ENCODE measurements at places on chromosomes 16 and 17.
A peak's percentile ranks its signal among the peaks of the same experiment; 100 is the strongest.

DNA sequence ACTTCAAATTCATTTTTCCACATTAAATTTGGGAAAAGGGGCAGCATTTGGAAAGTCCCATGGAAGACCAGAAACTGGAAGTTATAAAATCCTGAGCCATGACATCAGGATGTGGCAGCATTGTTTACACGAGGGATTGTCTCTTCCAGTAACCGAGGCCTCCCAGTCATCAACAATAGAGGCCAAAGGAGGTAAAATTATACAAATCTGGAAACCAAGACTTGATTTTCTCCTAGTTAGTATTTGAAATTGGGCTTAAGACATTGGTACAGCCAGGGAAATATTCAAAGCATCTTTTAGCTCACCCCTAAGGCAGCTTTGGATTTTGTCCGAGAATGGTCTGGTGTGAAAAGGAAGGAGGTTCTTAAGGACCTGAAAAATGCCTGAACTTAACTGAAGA is 251.6 kb upstream of the FOXF1 start:
- no peak for DNase-seq

GRCh38 chr16:48971571-48972077 is 310.0 kb downstream of the CBLN1 start:
- no peak for DNase-seq

DNA sequence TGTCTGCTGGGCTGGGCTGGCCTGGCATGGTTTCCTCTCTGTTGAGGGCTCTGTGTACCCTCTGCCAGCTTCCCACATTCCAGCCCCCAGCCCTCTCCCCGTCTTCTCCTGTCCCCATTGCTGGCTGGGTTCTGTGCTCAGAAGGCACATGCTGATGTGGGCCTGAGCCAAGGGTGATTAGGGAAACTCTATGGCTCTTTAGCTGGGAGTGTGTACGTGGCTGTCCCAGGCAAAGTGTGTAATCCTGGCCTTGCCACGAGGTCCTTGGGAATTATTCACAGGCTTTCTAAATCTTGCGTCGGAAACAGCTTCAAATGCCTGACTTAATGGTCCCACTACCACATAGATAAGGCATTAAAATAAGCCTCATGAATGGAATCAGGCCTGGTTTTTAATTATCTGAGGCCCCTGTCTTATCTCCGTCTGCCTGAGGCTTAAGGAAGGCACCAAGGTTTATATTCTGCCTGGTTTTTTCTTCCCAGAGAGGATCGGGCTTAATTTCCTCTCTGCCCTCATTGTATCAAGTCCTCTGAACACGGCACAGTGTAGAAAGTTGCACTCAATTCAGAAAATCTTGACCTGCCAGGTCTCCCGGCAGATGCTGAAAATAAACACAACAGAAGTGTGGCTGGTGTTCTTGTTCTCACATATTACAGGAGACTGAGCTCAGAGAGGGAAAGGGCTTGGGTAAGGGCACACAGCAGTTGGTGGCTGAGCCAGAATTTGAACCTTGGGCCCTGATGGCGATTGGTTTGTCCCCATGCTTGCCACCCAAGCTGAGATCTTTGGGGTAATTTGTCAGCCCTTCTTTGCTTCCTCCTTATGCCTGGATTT is 52.9 kb upstream of the LGALS9 start:
- no peak for DNase-seq

GRCh38 chr17:28702026-28702751 is 9.5 kb downstream of the PROCA1 start:
- DNase-seq: no peak

- DNase-seq: no peak
Measured at GRCh38 chr17:199191-199604, 17.7 kb upstream of the DOC2B start.

- DNase-seq: no peak
Measured at GRCh38 chr17:50192618-50193291, 8.7 kb downstream of the COL1A1 start.

- DNase-seq: peak; percentile 23
Measured at GRCh38 chr16:31253642-31254045, 6.1 kb upstream of the ITGAM start.

- DNase-seq: no peak
Measured at GRCh38 chr17:44637066-44637465, 19.2 kb upstream of the MEIOC start.

DNA sequence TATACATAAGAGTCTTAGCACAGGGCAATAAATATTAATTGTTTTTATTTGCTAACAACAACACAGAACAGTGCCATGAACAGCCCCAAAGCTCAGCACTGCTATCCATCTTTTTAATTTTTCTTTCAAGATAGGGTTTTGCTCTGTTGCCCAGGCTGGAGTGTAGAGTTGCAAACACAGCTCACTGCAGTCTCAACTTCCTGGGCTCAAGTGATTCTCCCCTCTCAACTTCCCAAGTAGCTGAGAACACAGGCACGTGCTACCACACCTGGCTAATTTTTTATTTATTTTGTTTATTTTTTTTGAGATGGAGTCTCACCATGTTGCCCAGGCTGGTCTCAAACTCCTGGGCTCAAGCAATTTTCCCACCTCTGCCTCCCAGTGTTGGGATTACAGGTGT is 47.6 kb upstream of the AKAP1 start:
- no peak for DNase-seq

GRCh38 chr17:41769985-41770384 is 16.5 kb downstream of the JUP start:
- no peak for DNase-seq

DNA sequence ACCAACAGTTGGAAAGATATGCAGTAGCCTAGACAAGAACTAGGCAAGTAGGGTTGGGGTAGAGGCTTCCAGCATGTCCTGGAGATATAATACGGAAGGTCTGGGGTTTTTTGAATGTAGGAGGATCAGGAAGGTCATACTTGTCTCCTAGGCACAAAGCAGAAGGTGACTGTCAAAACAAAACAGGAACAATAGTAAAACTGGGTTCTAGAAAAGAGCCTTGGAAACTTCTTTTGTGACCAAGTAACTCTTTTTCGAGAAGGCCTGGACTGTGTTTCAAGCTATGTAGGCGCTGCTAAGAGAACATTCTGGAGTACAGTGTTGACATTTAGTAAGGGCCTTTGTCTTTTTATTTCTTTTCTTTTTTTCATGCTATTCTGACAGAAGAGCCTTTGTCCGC is 26.9 kb upstream of the TENT4B start:
- no peak for DNase-seq

GRCh38 chr16:1884889-1885288 is 12.9 kb upstream of the MEIOB start:
- DNase-seq: no peak

DNA sequence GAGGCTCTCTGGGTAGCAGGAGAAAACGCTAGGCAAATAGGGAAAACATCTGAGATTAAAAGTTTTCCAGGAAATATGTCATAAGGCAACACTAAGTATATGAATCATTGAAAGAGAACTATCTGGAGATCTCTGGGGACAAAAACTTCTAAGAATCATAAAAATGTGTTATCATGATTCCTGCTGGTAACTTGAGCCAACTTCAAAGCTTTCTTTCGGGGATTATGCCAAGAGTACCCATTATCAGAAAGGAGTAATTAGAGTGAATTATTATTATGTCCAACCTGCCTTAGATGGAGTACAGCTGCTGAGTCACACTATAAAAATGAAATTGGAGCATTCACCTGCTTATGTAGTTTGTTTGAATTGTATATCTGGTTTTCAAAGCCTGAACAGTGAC is 488.5 kb upstream of the SOX9 start:
- DNase-seq: no peak

DNA sequence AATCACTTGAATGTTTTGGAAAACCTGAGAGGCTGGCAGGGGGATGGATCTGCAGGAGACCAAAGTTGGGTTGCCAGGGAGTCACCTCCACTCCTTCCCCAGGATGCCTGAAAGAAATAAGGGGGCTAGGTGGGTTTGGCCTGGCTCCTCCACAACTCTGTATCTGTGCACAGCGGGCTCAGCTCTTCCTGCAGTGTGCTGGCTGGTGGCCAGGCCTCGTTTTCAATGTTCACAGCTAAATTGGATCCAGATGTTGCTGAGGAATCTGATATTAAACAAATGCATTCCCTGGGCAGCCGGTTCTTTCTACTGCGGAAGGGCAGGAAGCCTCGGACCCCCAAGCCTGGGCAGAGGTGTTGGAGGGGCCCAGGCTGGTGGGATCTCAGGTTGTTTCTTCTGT is 106.2 kb downstream of the N4BP1 start:
- DNase-seq: no peak

GRCh38 chr16:50166511-50167500 is 13.7 kb downstream of the TENT4B start:
- no peak for DNase-seq

DNA sequence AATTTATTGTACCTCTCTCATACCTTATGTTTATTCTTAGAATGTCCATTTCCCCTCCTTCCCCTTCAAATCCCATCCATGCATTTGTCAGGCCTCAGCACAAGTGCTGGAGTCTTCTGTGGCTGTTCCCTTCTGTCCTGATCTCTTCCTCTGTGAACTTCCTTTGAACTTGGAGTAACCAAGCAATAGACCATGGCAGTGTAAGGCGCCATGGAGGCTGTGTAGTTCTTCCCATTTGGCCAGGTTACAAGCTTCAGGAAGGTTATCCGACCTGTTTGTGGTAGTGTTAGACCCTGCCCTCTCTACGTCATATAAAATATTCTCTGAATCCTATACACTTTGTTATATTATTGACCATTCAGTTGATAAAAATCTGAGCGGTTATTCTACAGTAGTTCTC is 28.6 kb downstream of the MAP2K6 start:
- DNase-seq: no peak

DNA sequence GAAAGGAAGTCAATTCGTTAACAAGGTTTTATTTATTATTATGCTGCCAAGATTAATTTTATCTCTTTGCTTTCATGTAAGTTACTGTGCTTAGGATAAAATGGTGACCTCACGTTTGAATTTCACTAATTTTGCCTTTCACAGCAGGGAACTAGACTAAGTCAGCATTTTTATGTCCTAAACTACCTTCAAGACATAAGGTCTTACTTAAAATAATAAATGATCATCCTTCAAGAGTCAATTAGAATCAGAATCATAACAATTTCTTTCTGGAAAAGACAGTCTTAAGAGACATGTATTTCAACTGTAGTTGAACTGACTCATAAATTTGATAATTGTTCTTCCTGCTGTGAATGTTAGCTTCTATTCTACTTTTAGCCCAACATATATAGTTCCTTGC is 893.8 kb downstream of the KCNJ2 start:
- no peak for DNase-seq

DNA sequence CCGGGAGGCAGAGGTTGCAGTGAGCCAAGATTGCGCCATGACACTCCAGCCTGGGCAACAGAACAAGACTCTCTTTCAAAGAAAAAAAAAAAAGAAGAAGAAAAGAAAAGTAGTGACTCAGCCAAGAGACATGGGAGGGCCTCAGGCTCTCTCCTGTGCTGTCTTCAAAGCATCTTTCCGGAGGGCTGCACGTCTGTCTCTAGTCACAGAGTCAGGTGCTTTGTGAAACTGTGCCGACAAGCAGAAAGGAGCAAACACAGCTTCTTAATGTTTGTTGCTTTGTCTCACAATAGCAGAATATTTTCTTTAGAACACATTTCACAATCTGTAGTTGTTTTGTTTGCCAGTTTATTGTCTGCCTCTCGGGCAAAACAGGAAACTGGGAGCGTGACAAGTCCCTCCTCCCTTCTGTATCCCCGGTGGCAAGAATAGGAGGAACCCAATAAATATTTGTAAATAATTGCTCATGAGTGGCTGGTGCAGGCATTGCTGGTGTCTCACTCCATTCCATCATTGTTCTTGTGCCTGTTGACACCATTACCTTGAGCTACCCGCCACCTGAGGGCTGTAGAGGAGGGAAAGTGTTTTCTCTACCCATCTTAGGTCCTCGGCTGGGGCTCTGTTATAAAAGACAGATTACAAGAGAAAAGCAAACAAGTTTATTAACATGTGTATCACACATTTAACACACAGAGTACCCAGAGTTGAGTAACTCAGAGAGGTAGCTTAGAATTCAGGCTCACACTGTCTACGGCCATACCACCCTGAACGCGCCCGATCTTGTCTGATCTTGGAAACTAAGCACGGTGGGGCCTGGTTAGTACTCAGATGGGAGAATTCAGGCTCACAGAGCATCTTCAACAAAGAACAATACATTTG is 5.5 kb downstream of the GAST start:
- no peak for DNase-seq

DNA sequence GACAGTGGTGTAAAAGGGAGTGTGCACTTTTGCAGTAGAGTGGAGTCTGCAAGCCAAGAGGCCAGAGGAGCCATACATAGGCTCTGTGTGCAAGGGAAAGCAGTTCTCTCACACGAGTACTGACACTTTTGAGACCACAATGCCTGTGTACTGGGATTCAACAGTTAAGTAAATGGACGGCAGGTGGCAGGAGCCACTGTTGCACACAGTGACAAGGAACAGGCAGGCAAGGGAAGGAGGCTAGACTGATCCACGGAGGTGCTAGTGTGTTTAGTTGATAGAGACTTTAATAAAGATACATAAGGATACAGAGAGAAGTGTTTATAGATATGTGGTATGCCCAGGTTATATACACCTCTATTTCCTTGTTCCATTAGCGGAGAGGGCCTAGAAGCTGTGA is 67.0 kb downstream of the MPRIP start:
- DNase-seq: peak; percentile 27
